Osteoblast (primary cell): ENCODE measurements at places on chromosomes 12 and 14.

GRCh38 chr14:78598046-78598920 is 428.1 kb downstream of the NRXN3 start:
- H3K36me3 ChIP-seq, result no peaks in the 10 kb centered on the region
- H3K27ac ChIP-seq, result no peak overlapping the region
- no peaks in the 10 kb centered on the region for H3K27me3 ChIP-seq
- H3K4me1 ChIP-seq, result peaks cover 4% of the 10 kb centered on the region
- H3K4me3 ChIP-seq, result no peak overlapping the region
- peak; percentile 11 for DNase-seq

DNA sequence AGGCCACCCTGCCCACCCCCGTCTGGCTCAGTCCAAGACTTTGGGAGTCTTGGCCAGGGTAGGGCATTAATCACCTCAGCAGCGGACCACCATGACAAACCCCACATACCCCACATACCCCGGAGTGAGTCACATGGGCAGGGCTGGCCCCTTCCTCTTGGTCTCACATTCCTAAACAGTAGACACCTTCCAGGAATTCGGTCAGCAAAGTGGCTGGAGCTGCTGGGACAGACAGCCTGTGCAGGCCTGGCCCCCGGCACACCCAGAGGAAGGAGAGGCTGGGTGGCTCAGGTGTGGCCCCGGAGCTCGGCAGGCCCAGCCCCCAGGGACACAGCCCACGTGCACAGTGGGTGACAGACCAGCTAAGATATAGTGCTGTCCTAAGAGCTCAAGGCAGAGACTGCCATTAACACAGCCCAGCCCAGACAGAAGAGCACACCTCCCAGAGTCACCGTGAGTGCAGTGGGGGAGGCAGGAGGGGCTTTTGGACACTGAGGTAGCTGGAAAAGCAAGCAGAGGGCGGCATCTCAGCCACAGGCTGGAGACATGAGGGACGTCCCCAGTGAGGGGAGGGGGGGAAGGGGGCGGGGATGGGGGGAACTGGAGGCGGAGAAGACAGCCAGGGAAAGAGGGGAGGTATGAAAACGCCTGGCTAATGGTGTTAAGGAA is 24.0 kb downstream of the CCDC85C start:
- no peaks in the 10 kb centered on the region for H3K36me3 ChIP-seq
- no peaks in the 10 kb centered on the region for H3K27me3 ChIP-seq
- peaks cover 26% of the 10 kb centered on the region for H3K4me1 ChIP-seq
- H3K27ac ChIP-seq, result no peak overlapping the region
- DNase-seq, result peak; percentile 91
- no peak overlapping the region for H3K4me3 ChIP-seq

GRCh38 chr12:3882896-3883564 is 9.8 kb upstream of the PARP11 start:
- no peak overlapping the region for H3K4me3 ChIP-seq
- H3K4me1 ChIP-seq, result no peaks in the 10 kb centered on the region
- peaks cover 14% of the 10 kb centered on the region for H3K27me3 ChIP-seq
- H3K36me3 ChIP-seq, result no peaks in the 10 kb centered on the region

GRCh38 chr14:95524706-95525512 is 8.5 kb upstream of the SYNE3 start:
- H3K27me3 ChIP-seq, result no peaks in the 10 kb centered on the region
- H3K36me3 ChIP-seq, result no peaks in the 10 kb centered on the region
- H3K4me1 ChIP-seq, result peaks cover 57% of the 10 kb centered on the region

- H3K27me3 ChIP-seq, result no peaks in the 10 kb centered on the region
- no peak for DNase-seq
- no peaks in the 10 kb centered on the region for H3K36me3 ChIP-seq
- no peaks in the 10 kb centered on the region for H3K4me1 ChIP-seq
- H3K27ac ChIP-seq, result no peak overlapping the region
Measured at GRCh38 chr12:82873951-82874350, 187.2 kb downstream of the TMTC2 start.

- no peak for DNase-seq
- no peak overlapping the region for H3K27ac ChIP-seq
- H3K4me1 ChIP-seq, result peaks cover 14% of the 10 kb centered on the region
Measured at GRCh38 chr12:57219993-57220754, 3.6 kb downstream of the NXPH4 start.

DNA sequence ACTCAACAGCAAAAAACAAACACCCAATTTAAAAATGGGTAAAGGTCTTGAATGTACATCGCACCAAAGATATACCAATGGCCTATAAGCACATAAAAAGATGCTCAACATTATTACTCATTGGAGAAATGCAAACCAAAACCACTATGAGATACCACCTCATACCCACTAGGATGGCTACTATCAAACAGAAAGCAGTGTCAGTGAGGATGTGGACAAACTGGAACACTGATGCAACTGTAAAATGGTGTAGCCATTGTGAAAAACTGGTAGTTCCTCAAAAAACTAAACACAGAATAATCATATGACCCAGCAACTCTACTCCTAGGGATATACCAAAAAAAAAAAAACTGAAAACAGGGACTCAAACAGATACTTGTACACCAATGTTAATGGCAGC is 49.3 kb downstream of the CDK17 start:
- no peaks in the 10 kb centered on the region for H3K36me3 ChIP-seq
- H3K4me3 ChIP-seq, result no peak overlapping the region
- DNase-seq, result no peak
- H3K27me3 ChIP-seq, result no peaks in the 10 kb centered on the region
- peaks cover 13% of the 10 kb centered on the region for H3K4me1 ChIP-seq

DNA sequence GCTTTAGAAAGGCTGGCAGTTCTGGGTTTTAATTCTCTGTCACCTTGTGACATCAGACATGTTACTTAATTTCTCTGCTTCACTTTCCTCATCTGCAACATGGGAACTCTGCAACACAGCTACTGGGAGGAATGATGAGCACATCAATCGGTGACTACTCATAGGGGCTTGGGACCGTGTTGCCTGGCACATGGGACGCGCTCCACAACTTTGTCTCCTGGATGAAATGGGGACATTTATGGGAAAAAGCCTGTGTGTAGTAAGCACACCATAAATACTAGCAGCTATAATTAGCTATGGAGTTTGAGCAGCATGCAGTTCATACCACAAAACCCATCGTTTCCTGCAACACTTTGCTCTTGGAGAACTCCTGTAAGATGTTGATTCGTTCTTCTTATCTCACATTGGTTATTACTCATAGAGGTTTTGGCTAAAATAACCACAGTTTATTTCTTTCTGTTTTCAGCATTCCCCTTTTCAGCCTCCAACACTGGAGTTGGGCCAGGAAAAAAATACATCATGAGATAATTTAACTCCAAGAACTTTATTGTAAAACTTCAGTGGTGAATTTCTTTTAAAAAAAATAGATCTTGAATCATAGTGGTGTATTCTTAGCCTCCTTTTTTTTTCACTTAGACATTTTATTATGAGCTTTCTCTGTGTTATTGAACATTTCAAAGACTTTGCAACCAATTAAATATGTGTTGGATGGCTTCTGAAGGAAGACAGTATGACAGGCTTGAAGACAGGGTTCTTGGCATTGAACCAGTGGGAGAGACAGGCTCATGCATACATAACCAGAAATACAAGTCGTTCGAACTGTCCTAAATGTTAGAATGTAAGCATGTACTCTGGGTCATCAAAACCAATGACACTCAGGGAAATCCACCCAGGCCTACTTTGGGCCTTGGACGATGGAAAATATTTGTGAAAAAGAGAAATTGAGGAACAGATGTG is 72.7 kb downstream of the RIN3 start:
- H3K27me3 ChIP-seq, result no peaks in the 10 kb centered on the region
- peak overlapping the region; percentile 74 for H3K27ac ChIP-seq
- no peak overlapping the region for H3K4me3 ChIP-seq
- peak; percentile 80 for DNase-seq
- H3K4me1 ChIP-seq, result peaks cover 20% of the 10 kb centered on the region

- DNase-seq, result no peak
- no peak overlapping the region for H3K27ac ChIP-seq
- H3K4me1 ChIP-seq, result peaks cover 29% of the 10 kb centered on the region
- no peak overlapping the region for H3K4me3 ChIP-seq
- peaks cover 6% of the 10 kb centered on the region for H3K27me3 ChIP-seq
- H3K36me3 ChIP-seq, result no peaks in the 10 kb centered on the region
Measured at GRCh38 chr12:52942901-52943181, 6.1 kb upstream of the KRT18 start.

DNA sequence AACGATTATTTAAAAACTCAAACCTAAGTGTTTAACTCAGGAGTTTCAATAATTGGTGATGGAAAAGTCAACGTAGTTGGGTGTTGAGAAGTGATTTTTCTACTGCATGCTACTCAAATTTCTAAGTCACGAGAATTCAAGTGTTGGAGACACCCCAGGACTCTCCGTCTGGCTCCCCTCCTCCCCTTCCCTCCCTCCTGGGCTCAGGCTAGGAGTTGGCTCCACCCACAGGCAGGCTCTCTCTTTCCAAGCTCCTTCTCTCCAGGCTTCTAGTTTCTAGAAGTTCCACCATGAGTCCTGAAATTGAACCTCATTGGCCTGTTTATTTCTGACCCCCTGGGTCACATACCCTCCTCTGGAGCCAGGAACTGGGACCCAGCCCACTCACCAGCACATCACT is 73.0 kb downstream of the TMEM132D start:
- H3K27me3 ChIP-seq, result no peaks in the 10 kb centered on the region
- no peak overlapping the region for H3K27ac ChIP-seq
- H3K4me1 ChIP-seq, result no peaks in the 10 kb centered on the region

- no peak overlapping the region for H3K4me3 ChIP-seq
- H3K4me1 ChIP-seq, result no peaks in the 10 kb centered on the region
- H3K27ac ChIP-seq, result no peak overlapping the region
- H3K36me3 ChIP-seq, result no peaks in the 10 kb centered on the region
- H3K27me3 ChIP-seq, result no peaks in the 10 kb centered on the region
Measured at GRCh38 chr14:78131616-78132015, 38.6 kb upstream of the NRXN3 start.

DNA sequence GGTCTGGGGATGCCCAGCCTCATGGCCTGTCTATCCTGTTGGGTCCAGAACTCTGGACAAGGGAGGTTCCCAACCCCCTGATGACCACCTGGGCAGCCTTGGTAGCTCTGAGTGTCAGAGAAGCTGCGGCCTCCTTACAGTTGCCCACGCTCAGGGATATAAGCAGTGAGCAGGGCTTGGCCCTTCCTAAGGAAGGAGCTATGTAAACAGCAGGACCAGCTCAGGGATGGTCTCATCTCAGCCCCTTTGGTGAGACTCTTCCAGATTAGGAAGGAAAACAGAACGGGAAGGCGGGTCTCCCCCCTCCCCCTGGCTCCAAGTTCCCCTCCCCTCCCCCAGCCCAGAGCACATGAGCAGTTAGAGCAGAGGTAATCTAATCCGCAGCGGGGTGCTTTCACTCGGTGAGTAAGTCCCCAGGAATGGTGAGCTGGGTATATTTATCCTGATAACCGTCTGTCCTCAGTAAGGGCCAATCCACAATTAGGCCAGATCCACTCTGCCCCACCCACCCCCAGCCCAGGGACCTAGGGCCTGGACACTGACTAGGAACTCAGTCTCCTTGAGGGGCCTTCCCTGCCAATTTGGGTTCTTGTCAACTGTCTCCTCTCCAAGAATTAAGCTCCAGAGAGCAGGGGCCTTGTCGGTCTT is 29.5 kb upstream of the RPLP0 start:
- peaks cover 12% of the 10 kb centered on the region for H3K36me3 ChIP-seq
- peak; percentile 96 for DNase-seq
- H3K4me1 ChIP-seq, result peaks cover 83% of the 10 kb centered on the region
- peak overlapping the region; percentile 43 for H3K4me3 ChIP-seq
- peak overlapping the region; percentile 97 for H3K27ac ChIP-seq

DNA sequence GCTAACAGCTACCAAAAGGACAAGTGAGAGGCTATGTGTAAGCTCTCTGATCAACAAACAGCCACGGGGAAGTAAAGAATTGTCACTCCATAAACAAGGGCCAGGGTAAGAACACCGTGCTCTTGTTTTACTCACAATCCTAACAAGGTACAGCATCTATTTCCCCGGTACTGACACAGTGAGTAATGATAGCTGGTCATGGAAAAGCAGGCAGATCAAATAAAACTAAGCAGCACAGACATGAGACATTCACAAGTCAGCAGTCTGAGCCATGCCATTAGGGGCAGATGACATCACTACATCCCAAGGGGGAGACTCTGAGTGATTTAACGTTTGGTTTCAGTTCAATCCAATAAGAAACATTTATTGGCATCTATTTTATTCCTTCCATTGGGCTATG is 54.4 kb downstream of the ARL6IP4 start:
- H3K4me1 ChIP-seq, result peaks cover 5% of the 10 kb centered on the region
- DNase-seq, result peak; percentile 98
- no peak overlapping the region for H3K4me3 ChIP-seq
- peaks cover 6% of the 10 kb centered on the region for H3K36me3 ChIP-seq

GRCh38 chr12:130041983-130042812 is 120.1 kb upstream of the FZD10 start:
- H3K36me3 ChIP-seq, result no peaks in the 10 kb centered on the region
- no peaks in the 10 kb centered on the region for H3K4me1 ChIP-seq
- H3K27ac ChIP-seq, result no peak overlapping the region
- H3K4me3 ChIP-seq, result no peak overlapping the region
- DNase-seq, result no peak

- H3K36me3 ChIP-seq, result no peaks in the 10 kb centered on the region
- peaks cover 21% of the 10 kb centered on the region for H3K27me3 ChIP-seq
Measured at GRCh38 chr12:94795044-94795443, 144.7 kb upstream of the TMCC3 start.

DNA sequence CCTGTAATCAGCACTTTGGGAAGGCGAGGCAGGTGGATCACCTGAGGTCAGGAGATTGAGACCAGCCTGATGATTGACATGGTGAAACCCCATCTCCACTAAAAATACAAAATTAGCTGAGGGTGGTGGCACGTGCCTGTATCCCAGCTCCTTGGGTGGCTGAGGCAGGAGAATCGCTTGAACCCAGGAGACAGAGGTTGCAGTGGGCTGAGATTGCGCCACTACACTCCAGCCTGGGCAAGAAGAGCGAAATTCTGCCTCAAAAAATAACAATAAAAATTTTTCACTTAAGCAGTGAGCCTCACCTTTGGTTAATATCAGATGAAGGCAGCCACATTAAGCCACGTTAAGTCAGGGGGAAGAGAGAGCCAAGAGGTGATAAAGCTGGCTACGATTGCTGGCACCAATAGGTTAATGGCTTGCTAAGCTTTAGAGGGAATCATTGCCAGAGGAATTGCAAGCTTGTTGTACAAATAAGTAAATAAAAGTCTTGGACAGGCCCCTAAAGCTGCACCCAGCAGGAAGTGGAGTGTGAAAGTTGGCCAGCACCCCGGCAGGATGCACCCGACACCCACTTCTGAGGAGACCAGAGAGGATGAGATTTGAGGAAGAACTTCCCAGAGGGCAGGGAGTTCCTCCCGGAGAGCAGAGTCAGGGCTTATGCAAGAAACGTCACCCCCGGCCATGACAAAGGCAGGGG is 41.3 kb upstream of the TESC start:
- no peaks in the 10 kb centered on the region for H3K4me1 ChIP-seq
- no peak for DNase-seq
- no peaks in the 10 kb centered on the region for H3K27me3 ChIP-seq
- peaks cover 8% of the 10 kb centered on the region for H3K36me3 ChIP-seq
- no peak overlapping the region for H3K27ac ChIP-seq
